ELF-1 (cell line): ENCODE measurements at places on chromosomes 2 and 18.

DNA sequence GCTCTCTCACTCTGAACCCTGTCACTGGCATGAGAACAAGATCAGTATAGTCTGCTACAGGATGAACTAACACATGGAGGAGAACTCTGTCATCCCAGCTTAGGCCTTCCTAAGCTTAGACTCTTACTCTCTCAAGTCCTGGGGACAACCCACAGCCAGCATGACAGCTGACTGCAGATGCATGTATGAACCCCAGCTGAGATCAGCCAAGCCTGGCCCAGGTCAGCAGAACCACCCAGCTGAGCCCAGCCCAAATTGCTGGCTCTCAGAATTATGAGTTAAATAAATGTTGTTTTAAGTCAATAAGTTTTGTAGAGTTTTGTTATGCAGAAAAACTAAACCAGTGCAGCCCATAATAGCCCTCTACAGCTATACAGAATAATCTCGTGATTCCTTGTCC lies 287.3 kb downstream of the TNS1 start:
- no peak for DNase-seq

GRCh38 chr18:77851802-77852201 lies 602.2 kb downstream of the GALR1 start:
- DNase-seq, result no peak

DNA sequence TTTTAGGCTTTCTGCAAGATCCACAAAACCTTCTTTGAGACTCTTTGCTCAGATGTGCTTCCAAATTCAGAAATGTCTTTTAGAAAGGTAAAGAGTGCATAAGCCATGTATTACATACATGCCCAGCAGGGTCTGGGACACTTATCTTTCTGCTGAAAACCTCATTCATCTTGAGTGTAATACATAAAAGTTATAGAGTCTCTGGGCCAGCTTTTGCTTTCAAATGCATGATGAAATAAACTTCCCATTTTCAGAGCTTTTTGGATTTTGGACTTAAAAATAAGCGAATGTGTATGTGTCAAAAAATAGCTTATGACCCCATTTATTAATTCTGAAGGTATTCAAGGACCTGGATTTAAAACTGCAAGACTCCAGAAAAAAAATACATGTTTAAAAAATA lies 8.0 kb downstream of the CYRIA start:
- DNase-seq, result no peak

- no peak for DNase-seq
These were observed 129.8 kb upstream of the CAB39 start for GRCh38 chr2:230582851-230583283.

DNA sequence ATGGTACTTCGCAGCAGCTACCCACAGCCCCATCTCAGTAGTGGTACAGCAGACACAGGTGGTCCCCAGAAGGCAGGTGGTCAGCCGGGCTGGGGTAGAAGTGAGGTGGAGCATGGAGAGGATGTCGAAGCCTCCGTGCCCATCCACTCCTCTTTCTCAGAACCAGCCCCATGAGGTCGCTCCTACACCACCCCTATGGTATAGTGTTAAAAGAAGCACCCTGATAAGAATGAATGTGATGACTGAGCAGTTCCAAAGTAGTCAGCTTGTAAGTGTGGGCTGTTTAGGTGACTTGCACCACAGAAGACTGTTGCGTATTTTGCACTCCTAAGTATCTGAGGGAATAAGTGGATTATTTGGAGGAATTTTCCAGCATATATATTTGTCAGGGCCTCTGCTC lies 111.3 kb downstream of the WDSUB1 start:
- no peak for DNase-seq

DNA sequence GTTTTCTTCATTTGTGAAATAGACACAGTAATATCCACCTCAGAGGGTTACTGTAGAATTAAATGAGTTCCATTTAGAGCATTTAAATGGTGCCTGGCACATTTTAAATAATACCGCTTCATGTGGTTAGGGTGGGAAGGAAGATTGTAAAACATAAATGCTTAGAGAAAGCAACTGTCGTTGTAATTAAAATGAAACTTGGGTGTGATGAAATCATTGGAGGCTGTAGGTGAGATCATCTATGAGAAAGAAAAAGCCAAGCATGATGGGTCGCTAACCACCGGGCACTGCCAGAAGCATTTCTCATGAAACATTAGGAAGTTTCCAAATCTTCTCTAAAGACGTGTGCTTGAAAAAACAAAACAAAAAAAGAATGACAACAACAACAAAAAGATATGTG lies 8.2 kb upstream of the SLC39A10 start:
- no peak for DNase-seq

DNA sequence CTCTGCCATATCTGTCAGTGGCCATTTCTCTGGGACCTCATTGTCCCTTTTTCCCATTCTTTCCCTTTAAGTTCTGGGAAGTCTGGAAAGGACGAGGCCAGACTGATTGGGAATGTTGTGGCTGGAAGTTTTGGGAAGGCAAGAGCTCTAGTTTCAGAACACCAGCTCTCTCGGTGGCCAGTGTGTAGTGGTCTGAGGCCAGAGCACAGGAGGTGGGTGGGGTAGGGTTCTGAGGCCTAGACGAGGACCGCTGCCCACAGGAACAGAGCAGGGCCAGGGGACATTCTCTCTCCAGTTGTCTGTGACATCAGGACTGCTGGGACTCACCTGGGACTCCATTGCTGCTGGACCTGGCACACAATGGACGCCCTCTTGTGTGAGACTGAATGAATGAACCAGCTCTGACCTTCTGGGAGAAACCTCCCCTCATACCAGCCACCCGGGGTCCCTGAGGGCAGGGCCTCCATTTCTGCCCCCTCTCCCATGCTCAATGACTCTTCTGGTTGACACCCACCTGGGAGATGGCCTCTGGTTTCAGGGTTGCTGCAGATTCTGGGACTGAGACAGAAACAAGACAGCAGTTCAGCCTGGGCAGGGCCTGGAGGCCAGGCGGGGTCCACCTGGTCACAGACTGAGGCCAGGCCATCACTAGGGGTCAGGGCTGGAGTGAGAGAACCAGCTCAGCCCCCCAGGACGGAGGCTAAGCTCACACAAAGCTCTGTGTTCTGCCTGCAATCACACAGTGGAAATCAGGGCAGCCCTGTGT lies 8.4 kb upstream of the NPPC start:
- no peak for DNase-seq

- DNase-seq, result no peak
These were observed 63.2 kb upstream of the MGAT4A start for GRCh38 chr2:98793897-98794830.

GRCh38 chr2:43948370-43948769 lies 47.4 kb downstream of the LRPPRC start:
- no peak for DNase-seq

- no peak for DNase-seq
These were observed 9.7 kb upstream of the CUL3 start for GRCh38 chr2:224594840-224595239.

DNA sequence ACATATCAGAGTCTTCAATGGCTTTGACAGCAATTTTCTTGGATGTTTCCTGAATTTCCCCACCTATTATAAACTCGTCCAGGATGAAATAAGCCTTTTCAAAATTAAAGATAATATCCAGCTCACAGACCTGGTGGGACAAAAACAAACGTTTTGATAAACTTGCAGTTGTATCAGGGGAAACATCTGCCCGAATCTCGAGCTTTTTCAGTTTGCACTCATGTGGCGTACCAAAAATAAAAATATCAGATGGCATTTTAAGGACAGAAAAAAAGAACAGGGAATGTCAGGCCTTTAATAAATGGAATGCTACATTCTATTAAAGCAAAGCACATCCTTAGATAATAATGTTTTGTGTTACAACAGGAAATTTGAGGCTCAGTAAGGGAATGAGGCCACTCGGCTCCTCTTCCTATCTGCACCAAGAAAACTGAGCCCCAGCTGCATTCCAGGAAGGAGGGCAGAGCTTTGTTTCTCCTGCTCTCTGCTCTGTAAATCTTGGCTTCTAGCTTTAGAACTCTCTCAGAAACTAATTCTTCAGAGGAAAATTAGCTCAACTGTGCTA lies 72.1 kb downstream of the AP1S3 start:
- no peak for DNase-seq

- no peak for DNase-seq
These were observed 258.9 kb downstream of the METTL4 start for GRCh38 chr18:2312440-2312839.

- DNase-seq, result peak; percentile 74
These were observed 161.8 kb downstream of the PRKCE start for GRCh38 chr2:45813003-45813941.

DNA sequence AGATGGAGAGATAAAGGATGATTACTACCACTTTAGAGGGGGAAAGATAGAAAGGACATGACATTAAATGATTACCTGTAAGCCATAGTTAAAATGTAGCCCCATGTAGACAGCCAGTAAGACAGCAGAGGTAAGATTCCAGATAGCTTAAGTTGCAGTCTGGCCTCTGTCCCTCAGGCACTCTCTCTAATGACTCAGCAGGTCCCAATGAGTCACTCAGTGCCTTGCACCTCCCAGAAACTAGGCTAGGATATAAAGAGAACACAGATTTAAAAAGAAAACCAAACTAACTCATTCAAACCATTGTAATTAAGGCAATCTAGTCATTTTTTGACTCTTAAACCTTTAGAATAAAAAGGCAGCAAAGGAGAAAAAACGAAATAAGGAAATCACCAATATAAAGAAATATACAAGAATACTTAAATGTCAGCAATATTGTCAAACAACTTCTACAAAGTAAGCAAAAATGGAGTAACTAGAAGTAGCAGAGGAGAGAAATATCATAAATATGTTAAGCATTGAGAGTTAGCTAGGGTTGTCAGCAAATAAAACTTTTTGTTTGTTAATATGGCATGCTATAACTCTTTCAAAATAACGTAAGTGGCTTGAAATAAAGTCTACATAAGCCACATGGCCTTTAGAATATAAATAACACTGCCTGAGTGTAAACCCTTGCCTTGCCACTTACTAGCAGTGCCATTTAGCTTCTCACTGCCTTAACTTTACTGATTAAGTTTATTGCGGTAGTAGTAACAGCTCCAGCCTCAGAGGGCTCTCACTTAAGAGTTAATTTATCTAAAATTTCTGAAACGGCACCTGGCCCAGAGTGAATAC lies 48.5 kb downstream of the SOCS6 start:
- DNase-seq, result peak; percentile 77

GRCh38 chr2:96241900-96242611 lies 23.7 kb downstream of the TMEM127 start:
- no peak for DNase-seq

DNA sequence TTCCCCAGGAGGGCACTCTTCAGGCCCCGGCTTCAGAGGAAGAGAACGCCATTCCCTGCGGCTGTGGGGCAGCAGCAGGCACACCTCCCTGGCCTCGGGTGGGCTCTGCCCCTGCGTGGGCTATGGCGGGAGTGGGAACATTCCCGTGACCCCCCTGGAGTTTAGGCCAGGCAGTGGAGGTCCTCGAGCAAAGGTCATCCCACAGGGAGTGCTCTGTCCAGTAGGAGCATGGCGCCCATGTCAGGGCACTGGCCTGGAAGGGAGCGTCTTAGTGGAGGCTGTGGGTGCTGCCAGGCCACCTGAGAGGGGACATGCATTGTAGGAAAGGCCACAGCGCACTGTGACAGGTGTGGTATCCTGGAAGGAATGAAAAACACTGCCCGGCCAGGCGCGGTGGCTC lies 9.2 kb upstream of the NFATC1 start:
- DNase-seq, result no peak

DNA sequence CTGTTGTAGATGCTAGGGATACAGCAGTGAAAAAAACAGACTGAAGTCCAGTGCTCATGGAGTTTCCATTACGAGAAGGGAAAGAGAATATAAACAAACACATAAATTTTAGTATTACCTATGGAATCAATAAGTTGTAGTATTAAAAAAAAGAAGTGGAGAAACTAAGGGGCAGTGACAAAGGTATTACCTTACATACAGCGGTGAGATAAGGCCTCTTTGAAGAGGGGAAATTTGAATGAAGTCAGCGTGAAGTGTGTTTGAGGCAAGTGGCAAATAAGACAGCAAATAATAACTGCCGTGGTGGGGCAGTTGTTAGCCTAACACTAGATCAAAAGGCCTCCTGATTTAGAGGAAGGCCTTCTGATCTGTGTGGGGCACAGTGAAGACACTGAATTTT lies 57.9 kb downstream of the TLK1 start:
- no peak for DNase-seq

GRCh38 chr18:50076277-50076676 lies 118.7 kb downstream of the MYO5B start:
- DNase-seq, result no peak
